ENCODE measurements at places on chromosomes 4 and X.

GRCh38 chr4:15451181-15451865, 18.4 kb upstream of the CC2D2A start:
- DNase-seq, result no peak

- DNase-seq, result no peak
Observed at GRCh38 chr4:14386196-14386595, 616.1 kb upstream of the CPEB2 start.

DNA sequence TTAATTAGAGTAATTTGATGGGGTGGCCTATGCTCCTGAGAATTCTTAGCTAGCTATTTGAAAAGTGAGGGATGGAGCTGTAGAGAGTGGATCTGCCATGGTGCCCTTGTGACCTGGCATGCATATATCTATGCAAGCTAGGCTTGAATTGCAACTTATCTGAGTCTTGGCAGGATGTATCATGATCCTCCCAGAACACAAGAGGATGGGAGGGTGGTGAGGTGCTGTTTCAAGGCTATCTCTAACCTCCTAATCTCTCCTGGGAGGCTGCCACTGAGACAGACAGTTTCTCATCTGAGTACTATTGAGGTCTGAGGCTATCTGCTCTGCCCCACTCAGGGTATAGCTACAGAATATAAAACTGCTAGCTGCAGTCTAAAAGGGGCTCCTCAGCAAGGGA, 56.6 kb downstream of the BRCC3 start:
- DNase-seq, result no peak

DNA sequence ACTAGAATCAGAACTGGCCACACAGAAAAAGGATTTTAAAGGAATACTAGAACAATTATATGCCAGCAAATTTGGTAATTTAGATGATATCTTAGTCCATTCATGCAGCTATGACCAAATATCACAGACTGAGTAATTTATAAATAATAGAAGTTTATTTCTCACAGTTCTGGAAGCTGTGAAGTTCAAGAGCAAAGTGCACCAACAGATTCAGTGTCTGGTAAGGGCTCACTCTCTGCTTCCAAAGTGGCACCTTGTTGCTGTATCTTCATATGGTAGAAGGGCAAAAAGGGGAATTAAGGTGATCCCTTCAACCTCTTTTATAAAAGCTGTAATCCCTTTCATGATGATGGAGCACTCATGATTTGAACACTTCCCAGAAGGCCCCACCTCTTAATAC, 20.3 kb downstream of the TNIP2 start:
- DNase-seq, result no peak

DNA sequence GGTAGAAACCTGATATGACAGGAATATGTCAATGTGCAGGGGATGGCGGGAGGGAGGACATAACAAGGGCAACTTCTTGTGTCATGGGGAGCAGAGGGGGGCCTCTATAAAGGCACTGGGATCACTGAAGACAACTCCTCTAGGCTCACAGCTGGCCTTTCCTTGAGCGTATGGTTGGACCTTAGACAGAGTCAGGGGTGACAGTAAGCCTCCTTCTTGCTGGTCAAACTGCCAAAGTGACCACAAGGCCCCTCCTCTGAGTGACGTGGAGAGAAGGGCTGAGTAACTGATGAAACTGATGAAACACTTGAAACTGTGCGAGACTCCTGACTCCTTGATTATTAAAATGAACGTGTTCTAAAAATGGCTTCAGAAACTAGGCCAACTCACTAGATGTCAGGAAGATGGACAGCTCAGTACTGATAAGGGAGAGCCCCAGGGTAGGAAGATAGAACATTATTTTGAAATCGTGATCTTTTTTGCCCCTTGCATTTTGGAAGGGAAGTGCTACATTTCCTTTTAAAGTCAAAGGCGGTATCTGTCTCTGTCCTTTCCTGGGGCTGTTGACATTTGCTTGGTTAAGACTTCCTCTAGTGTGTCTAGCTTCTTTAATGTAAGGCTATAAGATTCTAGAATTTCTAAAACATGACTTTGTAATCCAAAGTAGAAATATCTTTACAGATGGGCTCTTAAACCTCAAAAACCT, 1.6 kb downstream of the RAB33A start:
- DNase-seq, result no peak

GRCh38 chr4:20538905-20539304, 161.4 kb upstream of the PACRGL start:
- DNase-seq, result peak; percentile 74

- no peak for DNase-seq
Observed at GRCh38 chr4:151204925-151205524, 71.9 kb upstream of the PRSS48 start.
